Activated CD8-positive, alpha-beta memory T cell treated with anti-CD3 and anti-CD28 coated beads, Interleukin-2, amount 50 U/mL, for 4 hours (primary cell): ENCODE measurements at places on chromosomes 1 and 21.

- DNase-seq, result peak; percentile 60
These were observed 552 bp upstream of the ZNF496 start for GRCh38 chr1:247332215-247332622.

DNA sequence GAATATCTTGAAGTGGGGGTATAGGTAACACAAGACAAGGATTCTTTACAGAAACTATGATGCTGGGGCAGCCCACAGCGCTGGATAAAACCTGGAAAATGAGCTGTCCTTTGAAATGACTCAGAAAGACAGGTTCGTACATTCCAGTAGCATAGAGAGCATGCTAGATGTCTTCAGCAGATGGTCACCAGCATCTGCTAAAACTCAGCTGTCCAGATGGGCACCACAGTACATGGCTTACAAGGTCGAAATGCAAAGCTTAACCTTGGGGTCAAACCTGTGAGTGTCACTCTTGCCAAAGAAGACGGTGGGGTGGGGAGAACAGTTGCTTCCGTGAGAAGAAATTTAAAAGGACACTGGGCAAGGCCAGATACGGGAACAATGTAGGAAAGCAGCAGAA lies 41.3 kb upstream of the TRIM45 start:
- no peak for DNase-seq

DNA sequence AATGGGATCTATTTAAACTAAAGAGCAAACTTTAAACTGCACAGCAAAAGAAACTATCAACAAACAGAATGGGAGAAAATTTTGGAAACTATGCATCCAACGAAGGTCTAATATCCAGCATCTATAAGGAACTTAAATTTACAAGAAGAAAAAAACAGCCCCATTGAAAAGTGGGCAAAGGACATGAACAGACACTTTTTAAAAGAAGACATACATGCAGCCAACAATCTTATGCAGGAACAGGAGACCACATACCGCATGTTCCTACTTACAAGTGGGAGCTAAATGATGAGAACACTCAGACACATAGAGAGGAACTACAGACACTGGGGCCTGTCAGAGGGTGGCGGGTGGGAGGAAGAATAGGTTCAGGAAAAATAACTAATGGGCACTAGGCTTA lies 149.6 kb downstream of the RPS6KC1 start:
- no peak for DNase-seq

GRCh38 chr1:101262060-101262459 lies 25.2 kb downstream of the S1PR1 start:
- DNase-seq, result no peak

- no peak for DNase-seq
These were observed 21.6 kb upstream of the TRAF5 start for GRCh38 chr1:211305044-211305443.

DNA sequence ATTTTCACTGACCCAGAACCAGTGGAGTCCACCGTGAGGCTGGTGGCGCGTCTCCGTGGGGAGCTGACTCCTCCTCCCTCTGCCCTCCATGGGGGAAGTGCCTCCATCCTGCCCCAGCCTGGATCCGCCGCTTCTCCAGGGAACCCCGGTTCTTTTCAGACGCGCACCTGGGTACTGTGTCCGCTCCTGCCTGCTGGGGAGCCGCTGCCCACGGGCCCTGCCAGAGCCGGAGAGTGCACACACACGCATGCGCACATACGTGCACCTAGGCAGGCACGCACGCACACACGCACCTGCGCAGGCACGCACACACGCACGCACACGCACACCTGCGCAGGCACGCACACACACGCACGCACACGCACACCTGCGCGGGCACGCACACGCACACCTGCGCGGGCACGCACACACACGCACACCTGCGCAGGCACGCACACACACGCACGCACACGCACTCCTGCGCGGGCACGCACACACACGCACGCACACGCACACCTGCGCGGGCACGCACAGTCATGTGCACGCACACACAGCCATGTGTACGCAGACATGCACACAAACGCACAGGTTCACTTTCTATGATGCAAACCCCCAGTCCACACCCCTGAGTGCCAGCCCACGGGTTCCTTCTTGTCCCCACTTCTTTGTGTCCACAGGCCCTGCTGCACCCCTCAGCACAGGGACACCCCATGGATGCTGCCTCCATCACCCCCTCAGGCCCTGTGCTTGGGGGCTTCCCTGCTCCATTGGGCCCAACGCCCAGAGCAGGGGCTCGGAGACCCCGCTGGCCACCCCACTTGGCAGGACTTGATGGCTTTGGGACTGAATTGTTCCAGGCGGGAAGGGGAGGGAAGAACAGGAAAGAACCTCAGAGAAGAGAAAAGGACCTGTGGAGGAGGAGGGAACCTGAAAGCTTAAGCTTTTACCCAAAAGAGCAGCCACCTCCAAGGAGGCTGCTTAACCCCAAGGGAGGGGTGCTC lies 42.7 kb downstream of the MORN1 start:
- peak; percentile 6 for DNase-seq

DNA sequence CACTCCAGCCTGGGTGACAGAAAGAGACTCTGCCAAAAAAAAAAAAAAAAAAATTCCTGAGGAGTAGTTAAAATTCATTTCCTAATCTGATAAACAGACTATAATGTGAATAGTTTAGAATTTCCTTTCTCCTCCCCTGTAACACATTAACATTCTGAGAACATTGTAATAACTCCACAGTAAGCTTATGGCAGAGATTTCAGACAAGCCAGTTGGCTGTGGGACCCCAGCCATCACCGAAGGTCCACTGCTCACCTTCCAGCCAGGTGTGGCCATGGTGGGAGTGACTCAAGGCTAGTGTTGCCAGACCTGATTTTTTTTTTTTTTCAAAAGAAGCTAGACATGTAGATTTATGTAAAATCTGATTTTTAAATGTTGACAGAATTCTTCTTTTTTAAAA lies 11.8 kb downstream of the KANK4 start:
- DNase-seq, result no peak

- no peak for DNase-seq
These were observed 67.5 kb downstream of the RGL1 start for GRCh38 chr1:183872403-183872802.

DNA sequence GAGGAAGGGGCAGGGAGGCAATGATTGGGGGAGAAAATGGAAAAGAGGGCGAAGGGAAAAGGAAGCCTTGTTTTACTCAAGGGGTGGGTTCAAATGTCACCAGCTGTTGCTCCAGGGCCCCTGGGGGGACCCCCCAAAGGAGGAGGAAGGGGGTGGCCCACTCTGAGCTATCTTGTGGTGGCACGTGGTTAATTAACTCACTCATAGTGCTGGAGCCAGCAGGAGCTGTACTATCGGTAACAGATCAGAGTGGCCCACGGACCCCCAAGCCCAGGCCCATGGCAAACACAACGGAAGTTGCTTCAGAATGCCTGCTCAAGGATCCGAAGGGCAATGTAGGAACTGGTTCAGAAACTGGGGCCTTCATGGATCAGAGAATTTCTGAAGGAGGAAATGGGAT lies 7.2 kb downstream of the TFF2 start:
- DNase-seq, result no peak

DNA sequence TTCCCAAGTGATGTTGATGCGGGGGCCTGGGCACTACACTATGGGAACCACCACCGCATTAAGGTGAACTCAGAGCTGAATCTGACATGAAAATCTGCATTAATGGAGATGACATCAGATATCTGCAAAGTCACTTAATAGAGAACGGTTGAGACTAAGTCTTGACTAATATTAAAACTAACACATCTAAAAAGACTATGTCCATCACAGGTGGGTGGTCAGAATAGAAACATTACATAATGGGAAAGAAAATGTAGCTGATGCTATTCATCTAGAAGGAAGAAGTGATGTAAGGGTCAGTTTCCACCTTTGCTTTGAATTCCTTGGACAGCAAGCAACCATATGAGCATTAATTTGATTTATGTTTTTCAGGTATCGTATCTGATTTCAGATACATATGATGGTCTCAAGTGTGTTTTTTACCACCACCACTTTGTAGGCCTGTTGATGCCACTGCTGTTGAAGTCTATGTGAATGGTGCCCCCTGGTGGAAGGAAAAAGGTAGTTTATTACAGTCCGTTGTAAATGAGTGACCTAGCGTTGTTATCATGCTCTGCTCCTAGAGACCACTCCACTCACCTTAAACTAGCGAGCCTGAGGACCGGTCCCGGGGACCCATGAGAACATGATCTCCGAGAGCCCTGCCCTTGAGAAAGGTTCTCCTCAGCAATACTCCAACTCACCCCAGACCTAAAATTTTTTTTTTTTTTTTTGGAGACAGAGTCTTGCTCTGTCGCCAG lies 73.5 kb downstream of the BACH1 start:
- peak; percentile 34 for DNase-seq

GRCh38 chr1:201456499-201457309 lies 12.3 kb downstream of the PHLDA3 start:
- DNase-seq, result no peak

DNA sequence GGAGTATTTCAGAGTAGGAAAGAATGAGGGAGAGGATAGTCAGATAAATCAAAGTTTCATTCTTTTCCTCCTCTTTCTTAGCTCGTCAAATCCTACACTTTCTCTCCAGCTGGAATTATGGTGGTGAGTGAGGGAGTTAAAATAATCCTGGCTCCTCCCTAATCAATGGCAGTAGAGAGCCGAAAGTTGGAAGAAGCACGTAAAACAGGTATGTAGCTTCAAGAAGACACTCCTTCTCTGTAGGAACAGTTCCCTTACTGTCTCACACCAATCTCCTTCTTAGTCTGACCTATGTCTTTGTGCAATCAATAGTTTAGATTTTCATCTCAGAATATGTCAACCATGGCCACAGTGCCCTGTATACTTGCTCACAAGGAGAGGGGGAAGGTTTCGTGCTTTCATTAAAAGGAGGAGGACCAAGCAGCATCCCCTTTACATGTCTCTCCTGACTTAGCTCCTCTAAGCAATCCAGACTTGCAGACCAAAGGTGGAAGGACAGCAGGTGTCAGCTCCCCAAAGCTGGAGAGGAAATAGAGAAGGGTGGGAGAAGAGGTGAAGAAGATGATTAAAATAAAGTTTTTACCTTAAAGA lies 878 bp downstream of the MINDY1 start:
- DNase-seq, result no peak

- DNase-seq, result no peak
These were observed 1.6 kb upstream of the DDX59 start for GRCh38 chr1:200671235-200671786.

DNA sequence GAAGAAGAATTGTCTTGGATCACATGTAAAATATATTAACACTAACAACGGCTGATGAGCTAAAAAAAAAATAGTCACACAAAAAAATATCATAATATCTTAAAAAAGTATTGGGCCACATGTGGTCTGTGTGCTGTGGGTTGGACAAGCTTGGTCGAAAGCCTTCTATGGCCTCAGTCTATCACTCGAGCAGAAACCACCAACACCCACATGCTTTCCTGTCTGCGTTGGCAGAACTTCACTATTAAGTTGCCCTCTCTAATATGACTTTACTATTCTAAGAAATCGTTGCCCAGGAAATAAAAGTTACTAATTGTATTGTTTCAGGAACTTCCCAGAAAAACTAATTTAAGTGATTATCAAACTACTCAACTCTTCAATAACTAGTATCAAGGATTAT lies 28.2 kb upstream of the ETS2 start:
- DNase-seq, result no peak

GRCh38 chr1:200359610-200360163 lies 50.1 kb downstream of the ZNF281 start:
- no peak for DNase-seq

- DNase-seq, result no peak
These were observed 6.9 kb downstream of the CSRP1 start for GRCh38 chr1:201499795-201500669.

DNA sequence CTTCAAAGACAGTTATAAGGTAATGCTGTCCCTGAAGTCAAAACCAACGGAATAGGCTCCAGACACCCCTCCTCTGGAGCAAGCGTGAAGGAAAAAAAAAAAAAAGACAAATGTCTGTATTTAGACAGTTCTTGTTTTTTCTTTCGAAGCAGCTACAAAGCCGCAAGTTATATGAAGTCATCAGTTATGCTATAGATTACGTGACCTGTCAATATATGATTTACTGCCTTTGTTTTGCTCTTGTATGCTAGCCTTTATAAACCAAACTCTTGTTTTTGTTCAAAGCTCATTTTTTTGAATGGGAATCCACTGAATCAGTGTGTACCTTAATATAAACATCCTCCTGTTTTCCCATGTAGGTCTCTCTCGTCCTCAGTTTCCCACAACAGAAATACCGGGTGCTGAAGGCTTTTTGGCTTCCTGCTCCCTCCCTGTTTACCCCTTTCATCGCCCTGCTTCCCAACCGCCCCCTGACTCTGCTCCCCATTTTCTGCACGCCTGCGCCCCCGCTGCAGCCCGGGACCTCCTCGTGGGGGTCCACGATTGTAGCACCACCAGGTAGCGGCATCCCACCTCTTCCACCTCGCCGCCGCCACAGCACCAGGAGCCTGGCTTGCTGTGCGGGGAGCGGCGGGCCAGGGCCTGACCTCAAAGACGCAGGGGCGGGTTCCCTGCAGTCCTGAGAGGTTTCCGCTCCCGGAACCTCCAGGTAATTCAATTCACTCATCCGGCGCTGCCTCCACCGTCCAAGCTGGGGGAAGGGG lies 5.2 kb upstream of the ZNF678 start:
- no peak for DNase-seq

GRCh38 chr1:37509181-37509580 lies 5.4 kb downstream of the MEAF6 start:
- DNase-seq, result no peak

DNA sequence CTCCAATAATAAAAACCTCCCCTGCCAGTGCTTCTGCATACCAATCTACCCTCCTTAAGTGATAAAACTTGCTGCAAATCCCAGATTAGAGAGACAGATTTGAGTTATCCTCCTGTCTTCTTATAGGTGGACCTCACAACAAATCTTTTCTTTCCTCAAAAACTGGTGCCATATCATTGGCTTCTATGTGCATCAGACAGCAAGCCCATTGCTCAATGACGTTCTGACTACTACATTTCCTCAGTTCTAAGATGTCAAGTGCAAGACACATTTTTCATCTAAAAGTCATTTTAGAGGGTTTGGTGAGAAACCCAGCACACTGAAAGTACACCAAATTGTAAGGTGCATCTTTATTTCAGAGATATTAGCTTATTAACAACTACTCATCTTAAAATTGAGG lies 107.8 kb upstream of the VAV3 start:
- no peak for DNase-seq

- peak; percentile 32 for DNase-seq
These were observed at the start of gene PCP4L1 for GRCh38 chr1:161258439-161259344. Gene PCP4L1 (plus strand): TSS chr1:161258745. CDS start chr1:161258975, 230 bp downstream.

DNA sequence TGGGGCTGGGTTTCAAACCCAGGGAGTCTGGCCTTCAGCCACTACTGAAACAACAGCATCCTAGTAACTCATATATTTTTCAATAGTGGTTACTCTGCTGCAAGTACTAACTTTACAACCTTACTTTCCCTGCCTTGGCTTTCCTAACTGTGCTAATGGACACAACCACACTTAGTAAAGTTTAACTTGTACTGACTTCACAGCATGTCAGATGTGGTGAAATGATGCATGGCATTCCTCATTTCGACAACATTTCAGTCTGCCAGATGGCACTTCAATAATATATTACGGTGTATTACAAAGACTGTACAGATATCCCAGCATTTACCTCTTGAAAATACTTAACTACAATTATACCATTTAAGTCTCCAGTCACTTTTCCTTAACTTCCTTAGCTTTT lies 27.8 kb downstream of the LRRC7 start:
- no peak for DNase-seq
